ENCODE measurements at places on chromosomes 13 and 19.
A peak's percentile ranks its signal among the peaks of the same experiment; 100 is the strongest.

DNA sequence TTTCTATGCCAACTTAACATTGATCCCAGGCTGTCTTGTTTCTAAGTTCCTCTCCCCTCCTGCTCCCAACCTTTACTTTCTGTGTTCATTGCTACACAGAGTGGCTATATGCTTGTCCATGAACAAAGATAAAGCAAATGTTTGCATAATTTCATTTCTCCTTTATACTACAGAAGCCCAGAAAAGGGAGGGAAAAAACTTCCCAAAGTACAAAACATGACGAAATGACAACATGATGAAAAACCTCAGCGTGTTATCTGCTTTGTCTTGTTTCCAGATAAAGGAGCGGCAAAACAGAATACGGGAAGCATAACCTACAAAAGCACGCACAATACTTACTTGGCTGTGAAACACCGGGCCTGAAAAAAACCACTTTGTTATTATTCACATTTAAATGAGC is 336.8 kb downstream of the DNAJC15 start:
- no peak for DNase-seq

DNA sequence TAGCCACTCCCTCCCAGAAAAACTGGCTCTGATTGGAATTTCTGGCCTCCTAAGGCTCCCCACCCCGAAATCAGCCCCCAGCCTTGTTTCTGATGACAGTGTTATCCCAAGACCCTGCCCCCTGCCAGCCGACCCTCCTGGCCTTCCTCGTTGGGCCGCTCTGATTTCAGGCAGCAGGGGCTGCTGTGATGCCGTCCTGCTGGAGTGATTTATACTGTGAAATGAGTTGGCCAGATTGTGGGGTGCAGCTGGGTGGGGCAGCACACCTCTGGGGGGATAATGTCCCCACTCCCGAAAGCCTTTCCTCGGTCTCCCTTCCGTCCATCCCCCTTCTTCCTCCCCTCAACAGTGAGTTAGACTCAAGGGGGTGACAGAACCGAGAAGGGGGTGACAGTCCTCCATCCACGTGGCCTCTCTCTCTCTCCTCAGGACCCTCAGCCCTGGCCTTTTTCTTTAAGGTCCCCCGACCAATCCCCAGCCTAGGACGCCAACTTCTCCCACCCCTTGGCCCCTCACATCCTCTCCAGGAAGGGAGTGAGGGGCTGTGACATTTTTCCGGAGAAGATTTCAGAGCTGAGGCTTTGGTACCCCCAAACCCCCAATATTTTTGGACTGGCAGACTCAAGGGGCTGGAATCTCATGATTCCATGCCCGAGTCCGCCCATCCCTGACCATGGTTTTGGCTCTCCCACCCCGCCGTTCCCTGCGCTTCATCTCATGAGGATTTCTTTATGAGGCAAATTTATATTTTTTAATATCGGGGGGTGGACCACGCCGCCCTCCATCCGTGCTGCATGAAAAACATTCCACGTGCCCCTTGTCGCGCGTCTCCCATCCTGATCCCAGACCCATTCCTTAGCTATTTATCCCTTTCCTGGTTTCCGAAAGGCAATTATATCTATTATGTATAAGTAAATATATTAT is 6.1 kb downstream of the FOSB start:
- DNase-seq = no peak

- DNase-seq = no peak
Measured at GRCh38 chr13:21734961-21735360, 64.1 kb downstream of the FGF9 start.

GRCh38 chr13:60135344-60135743 is 28.4 kb downstream of the DIAPH3 start:
- DNase-seq = no peak

- DNase-seq = no peak
Measured at GRCh38 chr19:2552859-2553258, 76.9 kb downstream of the GADD45B start.

DNA sequence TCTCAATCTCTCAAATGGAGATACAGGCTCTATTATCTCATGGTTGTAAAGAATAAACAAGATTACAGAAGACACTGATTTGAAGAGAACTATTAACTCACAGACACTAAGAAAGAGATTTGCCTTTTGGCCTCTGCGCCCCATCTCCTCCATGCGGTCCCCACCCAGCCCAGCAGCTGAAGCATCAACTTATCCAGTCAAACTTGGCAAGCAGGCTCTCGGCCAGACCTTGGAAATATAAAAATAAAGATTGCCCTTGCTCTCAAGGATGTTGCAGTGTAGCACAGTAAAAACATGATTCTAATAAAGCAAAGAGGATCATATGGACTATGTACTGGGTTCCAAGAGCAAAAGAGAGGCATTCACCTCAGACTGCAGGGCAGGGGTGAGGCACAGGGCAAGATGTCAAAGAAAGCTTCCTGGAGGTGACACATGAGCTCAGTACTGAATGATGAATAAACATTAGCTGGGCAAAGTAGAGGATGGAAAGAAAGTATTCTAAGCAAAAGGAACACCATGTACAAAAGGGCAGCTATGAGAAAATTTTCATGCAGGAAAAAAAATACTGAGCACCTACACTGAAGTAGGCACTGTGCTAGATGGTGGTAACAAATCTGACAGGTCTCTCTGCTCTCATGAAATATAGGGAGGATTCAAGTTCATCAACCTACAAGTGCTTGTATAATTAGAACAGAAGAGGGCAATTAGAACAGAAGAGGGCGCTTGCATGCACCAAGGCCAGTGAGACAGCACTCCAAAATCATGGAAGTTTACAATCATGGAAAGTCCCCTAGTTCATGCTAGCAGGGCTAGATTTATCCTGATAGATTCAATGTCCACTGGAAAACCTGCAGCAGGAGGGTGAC is 85.0 kb downstream of the SACS start:
- no peak for DNase-seq

DNA sequence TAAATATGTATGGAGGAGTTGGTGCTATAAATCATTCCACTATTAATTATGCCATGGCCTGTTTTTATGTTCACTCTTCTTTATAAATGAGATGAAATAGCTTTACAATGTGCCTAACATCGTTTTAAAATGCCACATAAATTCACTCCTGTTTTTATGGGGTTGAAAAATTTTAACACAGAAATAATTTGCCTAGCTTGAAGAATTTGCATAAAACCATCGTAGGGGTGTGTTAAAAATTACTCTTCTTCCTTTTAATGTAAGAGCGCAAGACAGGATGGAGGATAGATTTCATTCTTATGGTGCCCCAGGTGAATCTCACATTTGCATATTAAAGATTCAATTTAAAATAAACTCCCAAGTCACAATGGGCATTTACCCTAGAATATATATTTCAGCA is 447.8 kb downstream of the OXGR1 start:
- DNase-seq = no peak

GRCh38 chr19:28258829-28259228 is 954.1 kb downstream of the UQCRFS1 start:
- DNase-seq = no peak

DNA sequence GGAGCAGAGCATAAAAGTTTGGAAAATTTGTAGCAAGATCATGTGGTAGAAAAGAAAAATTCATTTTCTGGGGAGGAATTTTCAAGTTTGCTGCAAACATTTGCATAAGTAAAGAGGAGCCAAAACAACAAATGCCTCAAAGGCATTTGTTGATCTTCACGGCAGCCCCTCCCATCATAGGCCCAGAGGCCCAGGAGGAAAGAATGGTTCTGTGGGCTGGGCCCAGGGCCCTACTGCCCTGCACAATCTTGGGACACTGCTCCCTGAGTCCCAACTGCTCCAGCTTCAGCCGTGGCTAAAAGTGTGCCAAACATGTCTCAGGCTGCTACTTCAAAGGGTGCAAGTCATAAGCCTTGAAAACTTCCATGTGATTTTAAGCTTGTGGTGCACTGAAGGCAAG is 11.3 kb downstream of the LGALS13 start:
- no peak for DNase-seq

GRCh38 chr13:95880331-95880730 is 172.9 kb downstream of the UGGT2 start:
- DNase-seq = no peak

DNA sequence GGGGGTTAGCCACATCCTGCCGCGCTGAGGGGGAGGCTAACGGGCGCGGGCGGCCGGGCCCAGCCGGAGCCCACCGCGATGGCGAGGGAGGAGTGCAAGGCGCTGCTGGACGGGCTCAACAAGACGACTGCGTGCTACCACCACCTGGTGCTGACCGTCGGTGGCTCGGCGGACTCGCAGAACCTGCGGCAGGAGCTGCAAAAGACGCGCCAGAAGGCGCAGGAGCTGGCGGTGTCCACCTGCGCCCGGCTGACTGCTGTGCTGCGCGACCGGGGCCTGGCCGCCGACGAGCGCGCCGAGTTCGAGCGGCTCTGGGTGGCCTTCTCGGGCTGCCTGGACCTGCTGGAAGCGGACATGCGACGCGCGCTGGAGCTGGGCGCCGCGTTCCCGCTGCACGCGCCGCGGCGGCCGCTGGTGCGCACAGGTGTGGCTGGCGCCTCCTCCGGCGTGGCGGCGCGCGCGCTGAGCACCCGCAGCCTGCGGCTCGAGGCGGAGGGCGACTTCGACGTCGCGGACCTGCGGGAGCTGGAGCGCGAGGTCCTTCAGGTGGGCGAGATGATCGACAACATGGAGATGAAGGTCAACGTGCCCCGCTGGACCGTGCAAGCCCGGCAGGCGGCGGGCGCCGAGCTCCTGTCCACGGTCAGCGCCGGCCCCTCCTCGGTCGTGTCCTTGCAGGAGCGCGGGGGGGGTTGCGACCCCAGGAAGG is 692 bp downstream of the RGS9BP start:
- no peak for DNase-seq

DNA sequence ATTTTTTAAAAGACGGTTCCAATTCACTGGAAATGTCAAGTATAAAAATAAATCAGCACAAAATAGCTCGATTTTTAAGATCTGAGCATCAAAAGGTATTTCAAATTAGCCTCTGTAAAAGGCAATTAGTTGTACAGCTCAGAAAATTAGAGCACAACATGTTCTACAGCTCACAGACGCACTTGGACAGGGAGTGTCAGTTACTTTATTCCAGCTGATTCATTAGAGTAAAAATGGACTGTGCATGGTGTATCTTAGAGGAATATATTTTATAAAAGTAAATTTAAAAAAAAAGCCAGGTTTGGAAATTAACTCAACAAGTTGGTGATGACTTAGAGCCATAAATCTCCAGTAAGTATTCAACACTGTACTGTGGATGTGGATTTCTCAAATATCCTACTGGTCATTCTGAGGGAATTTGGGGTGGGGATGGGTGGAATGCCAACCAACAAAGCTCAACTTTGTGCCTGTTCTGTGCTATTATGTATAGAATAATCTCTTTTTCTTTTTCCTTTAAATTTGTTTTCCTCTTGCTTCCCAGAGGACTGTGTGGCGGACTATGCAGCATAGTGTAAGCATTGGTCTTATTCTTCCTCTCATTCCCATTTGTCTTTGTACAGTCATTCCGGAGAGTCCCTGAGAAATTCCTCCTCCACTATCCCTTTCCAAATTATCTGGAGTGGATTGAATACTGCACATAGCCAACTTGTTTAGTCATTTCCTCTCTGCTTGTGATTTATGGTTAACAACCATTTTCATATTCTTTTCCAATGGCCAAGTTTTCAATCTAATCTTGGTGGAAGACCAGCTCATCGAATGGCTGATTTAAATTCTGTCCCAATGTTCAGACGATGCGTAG is 169.3 kb downstream of the DCT start:
- DNase-seq = no peak

- no peak for DNase-seq
Measured at GRCh38 chr13:99296398-99296797, 10.8 kb downstream of the GPR183 start.

DNA sequence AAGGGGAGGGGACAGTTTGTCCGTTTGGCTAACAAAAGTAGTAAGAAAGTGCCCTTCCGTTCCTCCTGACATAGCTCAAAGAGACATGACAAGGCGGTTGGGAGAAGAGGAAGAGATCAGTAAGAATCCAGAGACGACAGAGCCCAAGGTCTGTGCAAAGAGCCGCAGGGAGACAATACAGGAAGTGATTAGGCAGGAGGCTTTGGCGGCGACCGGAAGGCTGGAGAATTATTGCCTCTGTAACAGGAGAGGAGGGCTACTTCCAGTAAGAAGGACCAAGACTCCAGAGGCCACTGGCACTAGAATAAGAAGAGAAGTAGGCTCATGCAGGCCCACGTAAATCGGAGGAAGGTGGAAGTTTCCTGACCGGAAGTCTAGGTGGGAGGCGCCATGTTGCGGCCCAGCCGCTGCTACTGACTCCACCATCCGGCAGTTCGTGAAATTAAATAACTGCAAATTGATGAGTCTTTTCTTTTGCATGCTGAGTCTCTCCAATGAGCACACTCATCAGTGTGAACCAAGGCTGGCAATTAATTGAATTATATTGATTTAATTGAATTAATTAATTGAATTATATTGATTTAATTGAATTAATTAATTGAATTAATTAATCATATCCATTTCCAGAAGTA is 9.9 kb downstream of the RFX2 start:
- DNase-seq = no peak

DNA sequence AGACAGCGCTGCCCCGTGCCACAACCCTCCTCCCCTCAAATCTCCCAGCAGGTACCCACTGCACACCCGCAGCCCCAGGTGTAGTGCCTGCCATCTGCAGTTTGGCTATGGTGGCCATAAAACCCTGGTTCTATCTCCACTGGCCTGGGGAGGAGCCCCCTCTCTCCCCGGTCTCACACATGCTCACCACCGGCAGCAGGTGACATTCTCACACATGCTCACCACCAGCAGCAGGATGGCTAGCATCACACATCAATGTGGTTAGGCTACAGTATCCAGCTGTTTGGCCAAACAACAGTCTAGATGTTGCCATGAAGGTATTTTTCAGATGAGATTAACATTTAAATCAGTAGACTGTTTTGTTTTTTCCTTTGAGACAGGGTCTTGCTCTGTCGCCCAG is 31.1 kb downstream of the ELL start:
- no peak for DNase-seq

DNA sequence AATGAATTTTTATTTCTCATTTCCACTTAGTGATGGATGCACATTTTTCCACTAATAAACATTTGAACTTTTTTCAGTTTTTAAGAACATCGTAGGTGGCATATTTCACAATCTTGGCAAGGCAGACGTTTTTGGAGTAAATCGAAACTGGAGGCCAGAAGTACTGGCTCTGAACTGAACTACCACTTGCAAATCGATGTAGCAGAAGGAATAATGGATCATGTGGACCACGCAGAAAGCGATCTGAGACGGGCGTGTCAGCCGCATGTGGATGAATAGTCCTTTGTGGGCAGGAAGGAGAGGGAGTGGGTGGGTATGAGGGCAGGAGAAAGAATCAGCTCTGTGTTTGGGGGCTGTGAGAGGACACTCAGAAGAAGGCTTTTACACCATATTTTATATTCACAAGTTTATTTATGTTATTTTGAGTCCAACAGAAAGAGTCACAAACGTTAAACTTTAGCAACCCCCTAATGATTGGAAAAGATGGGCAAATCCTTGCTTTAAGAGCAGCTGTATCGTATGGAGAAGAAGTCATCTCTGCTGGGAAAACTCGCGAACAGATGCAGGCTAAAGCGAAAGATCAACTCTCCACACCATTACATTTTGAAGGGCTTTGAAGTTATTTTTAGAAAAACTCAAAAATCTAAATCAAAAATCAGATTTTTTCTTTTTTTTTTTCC is 90.5 kb downstream of the COL4A2 start:
- peak; percentile 75 for DNase-seq
